ENCODE measurements at places on chromosomes 3 and 15.

GRCh38 chr3:193897288-193897687 lies 238.7 kb upstream of the HES1 start:
- DNase-seq, result no peak

DNA sequence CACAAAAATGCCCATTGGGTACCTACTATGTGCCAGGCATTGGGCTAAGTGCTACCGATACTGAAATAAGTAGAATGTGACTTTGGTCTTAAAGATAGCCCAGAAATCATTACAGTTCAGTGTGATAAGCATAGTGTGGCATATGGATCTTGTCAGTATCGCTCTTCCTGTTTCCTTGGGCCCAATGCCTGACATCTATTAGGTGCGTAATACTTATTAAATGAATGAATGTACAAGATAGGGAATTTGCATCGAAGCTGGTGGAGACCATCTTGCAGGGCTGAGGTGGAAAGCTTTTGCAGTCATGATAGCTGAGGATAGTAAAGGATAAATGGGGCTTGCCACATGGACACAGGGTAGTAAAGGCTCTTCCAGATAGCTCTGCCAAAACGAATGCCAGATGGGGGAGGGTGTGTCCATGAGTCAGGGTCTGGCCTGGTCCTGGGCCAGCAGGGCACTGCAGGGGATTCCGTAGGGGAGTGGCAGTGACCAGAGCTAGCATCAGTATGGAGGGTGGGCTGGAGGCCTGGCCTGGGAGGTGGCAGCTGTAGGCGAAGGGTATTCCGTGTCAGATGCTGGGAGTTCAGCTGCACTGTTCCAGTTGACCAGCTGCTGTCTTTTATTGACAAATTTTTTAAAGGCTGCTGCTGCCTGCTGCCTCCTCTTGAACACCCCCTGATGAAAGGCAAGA lies 23.5 kb downstream of the TSEN2 start:
- DNase-seq, result no peak

DNA sequence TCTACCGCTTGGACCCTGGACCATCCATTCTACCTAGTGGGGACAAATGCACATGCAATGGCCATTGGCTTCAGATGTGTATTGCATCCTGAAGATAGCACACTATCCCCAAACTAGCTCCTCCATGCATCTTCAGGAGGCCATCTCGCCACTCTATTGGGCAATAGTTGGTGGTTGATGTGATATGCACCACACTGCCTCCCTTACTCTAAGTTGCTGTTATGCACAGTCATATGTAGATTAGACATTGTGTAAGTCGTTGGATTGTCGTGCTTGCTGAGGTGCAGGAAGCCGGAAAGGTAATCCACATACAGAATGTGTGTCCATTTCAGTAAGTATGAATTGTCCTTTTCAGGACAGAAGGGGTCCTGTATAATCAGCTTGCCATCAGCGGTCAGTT lies 26.7 kb upstream of the PLA2G4D start:
- no peak for DNase-seq

DNA sequence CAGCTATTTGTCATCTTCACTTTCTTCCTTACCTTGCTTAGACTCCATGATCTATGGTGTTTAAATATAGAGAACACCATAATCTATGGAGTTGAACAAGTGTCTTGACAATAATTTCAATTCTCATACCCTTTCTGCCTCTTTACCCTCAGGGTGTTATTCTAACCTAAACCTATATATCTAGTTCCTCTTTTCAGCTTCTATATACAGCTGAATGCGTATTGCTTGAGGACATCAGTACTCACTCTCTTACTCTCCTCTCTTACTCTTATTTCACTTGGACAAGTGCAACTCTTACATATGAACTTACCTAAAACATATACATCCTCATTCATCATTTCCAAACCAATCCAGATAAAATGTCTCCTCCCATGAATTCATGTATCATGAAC lies 187.1 kb downstream of the RAP2B start:
- no peak for DNase-seq

GRCh38 chr3:75260-75659 lies 121.3 kb upstream of the CHL1 start:
- no peak for DNase-seq

GRCh38 chr3:61595826-61596225 lies 34.5 kb downstream of the PTPRG start:
- DNase-seq, result no peak

- DNase-seq, result no peak
Observed at GRCh38 chr15:57586661-57587424, 4.9 kb upstream of the MYZAP start.

GRCh38 chr3:2097641-2098191 lies 950 bp upstream of the CNTN4 start:
- no peak for DNase-seq

DNA sequence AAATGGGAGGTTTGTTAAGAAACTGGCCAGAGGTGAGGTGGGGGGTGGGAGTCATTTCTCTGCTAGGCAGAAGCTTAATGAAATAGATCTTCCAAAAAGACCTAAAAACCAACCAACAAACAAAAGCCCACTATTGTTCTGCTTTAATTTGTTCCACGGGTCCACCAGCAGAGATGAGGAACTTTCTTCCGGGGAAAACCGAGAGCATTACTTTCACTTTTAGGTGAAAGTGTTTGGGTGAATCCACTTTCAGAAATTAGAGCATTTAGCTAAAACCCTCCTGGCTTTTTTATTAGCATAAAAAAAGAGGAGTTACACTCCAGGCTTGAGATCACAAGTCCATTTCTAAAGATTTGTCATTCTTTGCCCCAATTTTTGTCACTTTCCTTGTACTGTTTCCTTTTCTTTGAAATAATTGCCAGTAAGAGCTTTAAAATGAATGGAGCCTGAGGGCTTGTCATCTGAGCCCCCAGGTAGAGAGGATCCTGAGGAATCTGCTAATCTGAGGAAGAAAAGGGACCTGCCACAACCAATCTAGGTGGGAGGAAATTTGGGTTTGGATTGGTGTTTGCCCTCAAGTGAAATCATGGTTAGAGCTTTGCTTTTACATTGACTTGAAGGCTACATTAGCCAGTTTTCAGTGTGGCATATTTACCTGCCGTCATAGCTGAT lies 667.6 kb downstream of the NAALADL2 start:
- no peak for DNase-seq

GRCh38 chr3:179666030-179666429 lies 13.2 kb downstream of the USP13 start:
- no peak for DNase-seq

DNA sequence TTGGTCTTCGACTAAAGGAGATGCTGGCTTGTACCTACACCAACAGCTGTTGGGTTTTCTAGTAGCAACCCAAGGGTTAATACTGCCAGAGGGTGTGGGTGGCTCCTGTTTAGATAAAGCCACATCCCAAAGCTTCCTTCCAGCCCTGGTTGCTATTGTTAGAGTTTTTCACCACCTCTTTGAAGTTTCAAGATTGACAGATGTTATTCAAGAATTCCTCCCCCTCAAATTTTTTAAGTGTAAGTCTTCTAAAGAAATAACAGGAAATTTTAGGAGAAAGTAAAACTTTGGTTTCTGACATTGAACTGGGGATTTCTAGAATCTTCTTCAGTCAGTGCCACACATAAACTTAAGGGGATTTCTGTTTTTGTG lies 60.9 kb downstream of the TGFBR2 start:
- DNase-seq, result no peak

DNA sequence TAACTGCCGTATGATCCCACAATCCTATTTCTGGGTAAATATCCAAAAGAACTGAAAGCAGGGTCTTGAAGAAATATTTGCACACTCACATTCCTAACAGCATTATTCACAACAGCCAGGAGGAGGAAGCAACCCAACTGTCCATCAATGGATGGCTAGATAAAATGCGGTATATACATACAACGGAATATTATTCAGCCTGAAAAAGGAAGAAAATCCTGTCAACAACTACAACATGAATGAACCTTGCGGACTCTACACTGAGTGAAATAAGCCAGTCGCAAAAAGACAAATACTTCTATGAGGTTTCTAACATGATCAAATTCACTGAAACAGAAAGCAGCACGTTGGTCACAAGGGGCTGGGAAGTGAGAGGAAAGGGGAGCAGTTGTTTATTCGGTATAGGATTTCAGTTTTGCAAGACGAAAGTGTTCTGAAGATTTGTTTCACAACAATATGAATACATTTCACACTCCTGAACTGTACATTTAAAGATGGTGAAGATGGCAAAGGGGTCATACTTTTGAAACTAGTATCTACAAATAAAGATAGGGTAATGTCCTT lies 6.2 kb downstream of the DLG1 start:
- no peak for DNase-seq

DNA sequence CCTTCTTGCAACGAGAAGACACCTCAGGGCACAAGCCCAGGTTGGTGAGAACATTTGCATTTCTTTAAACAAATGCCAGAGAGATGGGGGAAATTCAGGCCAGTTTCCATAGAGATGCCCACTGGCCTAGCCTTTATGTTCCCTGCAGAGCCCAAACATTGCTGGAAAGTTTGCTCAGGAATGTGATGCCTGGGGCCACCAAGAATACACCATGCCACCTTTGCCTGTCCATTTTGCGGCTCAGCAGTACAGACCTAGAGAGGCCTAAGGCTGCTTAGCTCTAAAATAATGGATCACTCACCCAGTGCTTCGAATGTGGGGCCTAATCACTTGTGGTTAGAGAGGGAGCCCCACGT lies 210.0 kb downstream of the RPLP1 start:
- DNase-seq, result no peak

GRCh38 chr3:73215281-73215680 lies 153.8 kb downstream of the EBLN2 start:
- DNase-seq, result peak; percentile 41

DNA sequence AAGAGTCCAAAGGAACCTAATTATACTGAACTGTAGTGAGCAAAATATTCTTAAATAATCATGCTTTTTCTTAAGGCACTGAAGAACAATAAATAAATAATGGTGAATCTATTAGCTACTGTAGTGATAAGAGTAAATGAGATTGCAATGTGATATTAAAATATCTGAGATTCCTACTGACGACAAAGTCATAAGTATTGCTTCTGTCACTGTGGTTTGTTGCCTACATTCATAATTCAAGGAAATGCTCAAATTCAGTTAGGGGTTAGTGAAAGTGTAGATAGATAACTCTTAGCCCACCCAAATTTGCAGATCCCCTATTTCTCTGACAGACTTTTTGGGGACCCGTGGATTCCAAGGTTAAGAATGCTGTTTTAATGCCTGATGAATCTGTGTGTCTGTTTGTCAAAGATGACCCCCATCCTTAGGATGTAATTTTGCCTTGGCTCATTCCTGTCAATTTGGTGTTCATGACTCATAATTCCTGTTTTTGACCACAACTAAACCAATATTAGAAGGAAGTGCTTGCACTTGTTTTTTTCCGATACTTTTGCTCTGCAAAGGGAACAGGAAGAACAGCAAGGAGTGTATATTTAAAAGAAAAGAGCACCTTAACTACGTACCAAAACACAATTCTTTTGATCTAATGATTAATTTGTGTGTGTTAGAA lies 86.7 kb downstream of the MAGI1 start:
- DNase-seq, result no peak

DNA sequence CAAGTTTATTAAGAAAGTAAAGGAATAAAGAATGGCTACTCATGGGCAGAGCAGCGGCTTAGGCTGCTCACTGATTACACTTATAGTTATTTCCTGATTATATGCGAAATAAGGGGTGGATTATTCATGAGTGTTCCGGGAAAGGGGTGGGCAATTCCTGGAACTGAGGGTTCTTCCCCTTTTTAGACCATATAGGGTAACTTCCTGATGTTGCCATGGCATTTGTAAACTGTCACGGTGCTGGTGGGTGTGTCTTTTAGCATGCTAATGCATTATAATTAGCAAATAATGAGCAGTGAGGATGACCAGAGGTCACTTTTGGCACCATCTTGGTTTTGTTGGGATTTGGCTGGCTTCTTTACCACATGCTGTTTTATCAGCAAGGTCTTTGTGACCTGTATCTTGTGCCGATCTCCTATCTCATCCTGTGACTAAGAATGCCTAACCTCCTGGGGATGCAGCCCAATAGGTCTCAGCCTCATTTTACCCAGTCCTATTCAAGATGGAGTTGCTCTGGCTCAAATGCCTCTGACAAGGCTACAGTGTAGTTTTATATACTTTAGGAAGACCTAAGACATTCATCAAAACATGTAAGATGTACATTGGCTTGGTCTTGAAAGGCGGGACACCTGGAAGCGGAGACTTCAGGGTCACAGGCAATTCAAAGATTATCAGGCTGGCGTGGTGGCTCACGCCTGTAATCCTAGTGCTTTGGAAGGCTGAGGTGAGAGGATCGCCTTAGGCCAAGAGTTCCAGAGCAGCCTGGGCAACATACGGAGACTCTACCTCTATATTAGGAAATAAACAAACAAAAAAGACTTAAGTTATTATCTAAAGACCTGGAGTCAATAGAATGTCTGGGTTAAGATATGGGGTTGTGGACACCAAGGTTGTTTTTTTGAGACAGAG lies 3.2 kb upstream of the BLOC1S6 start:
- DNase-seq, result no peak

- no peak for DNase-seq
Observed at GRCh38 chr3:62445275-62445674, 71.9 kb upstream of the FEZF2 start.
